ENCODE measurements at places on chromosomes 6 and 20. TPM values are rescaled to one million over a fixed set of nuclear protein-coding genes. Genes with fewer than 3 reads are reported as not detected.

DNA sequence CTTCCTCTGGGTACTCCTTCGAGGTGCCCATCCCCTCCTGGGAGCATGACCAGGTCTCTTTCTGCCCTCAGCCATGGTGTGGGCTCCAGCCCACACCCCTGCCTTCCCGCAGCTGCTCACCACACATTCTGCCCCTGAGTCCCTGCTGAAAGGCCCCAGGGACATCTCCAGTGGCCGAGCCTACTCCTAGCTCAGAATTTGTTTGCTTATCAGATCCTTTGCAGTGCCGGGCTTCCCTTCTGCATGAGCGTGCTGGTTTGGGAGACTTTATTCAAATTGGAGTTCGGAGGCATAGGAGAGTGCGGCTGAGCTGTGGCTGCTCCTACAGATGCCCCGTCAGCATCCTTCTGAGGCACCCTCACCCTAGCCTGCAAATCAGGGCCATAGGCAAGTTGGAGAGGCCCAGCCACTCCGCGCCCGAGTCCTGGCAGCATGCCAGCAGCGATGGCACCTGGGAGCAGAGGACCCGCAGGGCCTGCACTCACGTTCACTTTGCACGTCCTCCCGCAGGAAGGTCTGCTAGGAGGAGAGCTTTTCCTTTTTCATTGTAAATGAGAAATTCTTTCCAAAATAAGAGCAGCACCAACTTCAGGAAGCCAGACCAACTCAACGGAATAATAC lies 327.3 kb downstream of the QKI start:
- no peak overlapping the region for H3K4me3 ChIP-seq
- no peaks in the 10 kb centered on the region for H3K4me1 ChIP-seq
- no peak overlapping the region for H3K27ac ChIP-seq
- no peaks in the 10 kb centered on the region for H3K36me3 ChIP-seq

DNA sequence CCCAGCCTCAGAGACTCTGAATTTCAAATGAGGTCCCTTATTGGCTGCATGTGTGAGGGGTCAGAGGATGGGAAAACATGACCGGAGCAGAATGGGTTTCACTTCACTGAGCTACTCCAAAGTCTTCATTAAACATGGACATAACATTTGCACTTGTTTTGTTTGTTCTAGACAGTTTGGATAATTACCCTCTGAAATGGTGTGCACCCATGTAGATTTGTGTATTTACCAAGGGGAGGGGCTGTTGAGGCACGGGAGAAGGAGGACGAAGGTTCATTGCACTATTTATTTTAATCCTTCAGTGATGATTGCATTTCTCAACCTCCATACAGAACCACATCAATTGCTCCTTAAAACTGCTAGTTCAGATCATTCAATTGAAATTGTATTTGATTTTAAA lies 364.2 kb downstream of the TFAP2B start:
- DNase-seq = no peak
- H3K4me3 ChIP-seq = no peak overlapping the region
- H3K27me3 ChIP-seq = no peaks in the 10 kb centered on the region
- H3K27ac ChIP-seq = no peak overlapping the region

- no peak overlapping the region for H3K27ac ChIP-seq
These were observed 29.7 kb upstream of the GNRH2 start for GRCh38 chr20:3013771-3014170.

DNA sequence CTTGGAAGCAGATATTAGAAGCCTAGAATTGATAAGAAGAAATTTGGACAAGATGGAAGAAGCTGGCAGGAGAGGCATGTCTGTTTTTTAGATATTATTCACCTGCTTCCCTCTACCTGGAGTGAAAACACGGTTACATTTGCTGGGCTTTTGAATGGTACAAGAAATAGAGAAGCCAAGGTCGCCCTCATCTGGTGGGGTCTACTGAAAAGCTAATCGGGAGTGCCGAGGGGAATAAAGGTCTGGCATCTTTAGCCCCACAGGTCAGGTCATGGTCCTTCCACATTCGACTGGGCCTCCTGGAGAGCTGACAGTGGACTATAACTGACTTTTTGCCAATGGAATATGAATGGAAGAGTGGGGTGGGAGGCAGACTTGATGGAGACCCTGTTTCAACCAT lies 4.6 kb upstream of the C2 start:
- H3K27ac ChIP-seq = no peak overlapping the region
- no peak overlapping the region for H3K4me3 ChIP-seq
- H3K4me1 ChIP-seq = no peaks in the 10 kb centered on the region
- H3K36me3 ChIP-seq = no peaks in the 10 kb centered on the region
- no peaks in the 10 kb centered on the region for H3K27me3 ChIP-seq

DNA sequence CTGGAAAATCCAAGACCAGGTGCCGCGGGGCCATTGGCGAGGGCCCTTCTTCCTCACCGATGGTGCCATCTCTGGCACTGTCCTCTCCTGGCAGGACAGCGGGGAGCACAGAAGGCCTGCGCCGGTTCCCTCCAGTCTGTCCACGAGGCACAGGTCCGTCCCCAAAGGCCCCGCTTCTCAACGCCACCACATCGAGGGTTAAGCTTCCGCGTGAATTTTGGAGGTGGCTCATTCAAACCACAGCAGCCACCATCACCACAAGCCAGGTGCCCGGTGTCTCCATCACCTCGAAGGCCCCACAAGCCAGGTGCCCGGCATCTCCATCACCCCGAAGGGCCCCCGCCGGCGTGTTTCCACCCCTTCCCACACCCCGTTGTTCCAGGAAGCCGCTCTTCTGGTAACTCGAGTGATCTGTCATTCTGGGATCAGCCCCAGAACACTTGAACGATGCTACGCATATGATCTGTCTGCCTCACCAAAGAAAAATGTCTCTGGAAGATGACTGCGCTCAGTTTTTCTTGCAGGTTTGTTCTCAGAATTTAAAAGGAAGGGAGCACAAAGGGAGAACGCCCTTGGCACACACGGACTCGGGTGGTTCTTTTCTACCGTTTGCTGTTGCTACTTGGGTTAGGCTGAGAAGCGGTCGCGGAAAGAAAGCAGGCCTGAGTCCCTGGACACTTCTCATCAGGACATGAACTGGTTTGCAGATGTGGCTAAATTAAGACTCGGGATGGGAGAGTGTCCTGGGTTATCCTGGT lies 9.9 kb upstream of the KIF25 start:
- H3K27me3 ChIP-seq = no peaks in the 10 kb centered on the region
- H3K4me3 ChIP-seq = no peak overlapping the region
- H3K4me1 ChIP-seq = no peaks in the 10 kb centered on the region
- H3K36me3 ChIP-seq = no peaks in the 10 kb centered on the region
- H3K27ac ChIP-seq = no peak overlapping the region

- no peaks in the 10 kb centered on the region for H3K36me3 ChIP-seq
- no peak for DNase-seq
These were observed 892.5 kb upstream of the EYS start for GRCh38 chr6:66599541-66599940.

DNA sequence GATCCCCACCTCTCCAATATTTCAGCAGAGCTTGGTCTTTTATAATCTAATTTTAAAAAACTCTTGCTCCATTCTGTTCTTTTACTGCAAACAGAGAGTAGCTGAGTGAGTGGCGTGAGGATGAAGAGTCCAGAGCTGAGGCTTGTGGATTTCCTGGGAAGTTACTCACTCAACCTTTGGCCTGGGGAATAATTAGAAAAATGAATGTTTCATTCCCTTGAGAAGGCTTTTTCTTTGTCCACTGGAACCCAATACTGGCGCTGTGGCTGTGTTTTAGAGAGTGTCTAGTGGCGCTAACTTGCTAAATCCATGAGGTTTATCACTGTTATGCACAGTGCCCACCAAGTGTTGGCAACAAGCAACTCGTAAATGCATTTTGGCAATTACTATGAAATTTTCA lies 251.5 kb downstream of the HIVEP2 start:
- no peaks in the 10 kb centered on the region for H3K36me3 ChIP-seq
- DNase-seq = no peak
- no peaks in the 10 kb centered on the region for H3K4me1 ChIP-seq
- H3K4me3 ChIP-seq = no peak overlapping the region
- H3K27me3 ChIP-seq = no peaks in the 10 kb centered on the region

DNA sequence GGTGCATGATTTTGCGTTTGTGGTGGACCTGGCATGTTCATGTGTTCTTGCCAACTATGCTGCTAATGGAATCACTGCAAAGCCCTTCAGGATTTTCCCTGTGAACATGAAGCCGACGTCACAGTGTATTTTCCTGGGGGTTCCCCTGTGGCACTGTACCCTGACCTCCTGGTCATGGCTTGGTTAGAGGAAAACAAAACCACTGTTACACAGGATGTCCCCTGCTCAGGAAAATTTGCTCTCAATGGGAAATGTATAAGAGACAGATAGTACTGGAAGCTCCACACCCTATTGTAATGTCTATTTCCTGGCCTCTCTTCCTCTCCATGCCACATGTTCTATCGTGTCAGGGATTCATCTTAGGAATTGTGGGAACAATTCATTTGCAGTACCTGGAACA lies 19.7 kb downstream of the TSHZ2 start:
- peaks cover 3% of the 10 kb centered on the region for H3K27me3 ChIP-seq
- H3K4me3 ChIP-seq = no peak overlapping the region
- DNase-seq = no peak
- no peak overlapping the region for H3K27ac ChIP-seq
- H3K4me1 ChIP-seq = no peaks in the 10 kb centered on the region

GRCh38 chr6:77502981-77503380 lies 39.7 kb upstream of the HTR1B start:
- no peak overlapping the region for H3K27ac ChIP-seq
- no peaks in the 10 kb centered on the region for H3K27me3 ChIP-seq
- no peak for DNase-seq
- H3K36me3 ChIP-seq = no peaks in the 10 kb centered on the region
- H3K4me1 ChIP-seq = no peaks in the 10 kb centered on the region
- no peak overlapping the region for H3K4me3 ChIP-seq

GRCh38 chr20:13870170-13870748 lies 85.4 kb downstream of the NDUFAF5 start:
- no peak overlapping the region for H3K4me3 ChIP-seq
- H3K27me3 ChIP-seq = no peaks in the 10 kb centered on the region
- no peaks in the 10 kb centered on the region for H3K4me1 ChIP-seq
- no peaks in the 10 kb centered on the region for H3K36me3 ChIP-seq

- no peak for DNase-seq
- H3K27ac ChIP-seq = no peak overlapping the region
- no peaks in the 10 kb centered on the region for H3K4me1 ChIP-seq
- H3K4me3 ChIP-seq = no peak overlapping the region
- H3K36me3 ChIP-seq = peaks cover 1% of the 10 kb centered on the region
These were observed 106.5 kb downstream of the ATP9A start for GRCh38 chr20:51661609-51662178.

ZNF311 gene
- total RNA-seq = 0.62 TPM

RHAG gene
- total RNA-seq = not detected
